Ecto neural progenitor cell (in vitro differentiated cells): ENCODE measurements at places on chromosomes 3 and 15.

DNA sequence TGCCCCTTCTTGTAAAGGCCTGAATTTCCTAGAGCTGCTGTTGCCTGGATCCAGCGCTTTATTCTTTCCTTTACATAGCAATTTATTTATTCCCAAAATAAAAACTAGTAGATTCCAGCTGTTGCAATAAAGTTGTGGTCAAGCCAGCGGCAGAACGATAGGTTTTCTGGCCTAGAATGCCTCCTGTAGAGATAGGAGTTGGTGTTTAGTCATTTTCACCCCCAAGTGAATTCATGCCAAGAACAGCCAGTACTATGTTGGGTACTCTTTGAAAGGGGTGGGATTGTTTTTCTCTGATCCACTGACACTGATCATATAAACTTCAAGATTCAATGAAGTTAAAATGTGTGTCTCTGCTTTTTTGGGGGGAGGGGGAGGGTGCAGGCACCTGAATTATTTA, 69.7 kb downstream of the KLHL25 start:
- no peak for DNase-seq

GRCh38 chr15:64975390-64975789, 14.3 kb downstream of the SPG21 start:
- DNase-seq = no peak

DNA sequence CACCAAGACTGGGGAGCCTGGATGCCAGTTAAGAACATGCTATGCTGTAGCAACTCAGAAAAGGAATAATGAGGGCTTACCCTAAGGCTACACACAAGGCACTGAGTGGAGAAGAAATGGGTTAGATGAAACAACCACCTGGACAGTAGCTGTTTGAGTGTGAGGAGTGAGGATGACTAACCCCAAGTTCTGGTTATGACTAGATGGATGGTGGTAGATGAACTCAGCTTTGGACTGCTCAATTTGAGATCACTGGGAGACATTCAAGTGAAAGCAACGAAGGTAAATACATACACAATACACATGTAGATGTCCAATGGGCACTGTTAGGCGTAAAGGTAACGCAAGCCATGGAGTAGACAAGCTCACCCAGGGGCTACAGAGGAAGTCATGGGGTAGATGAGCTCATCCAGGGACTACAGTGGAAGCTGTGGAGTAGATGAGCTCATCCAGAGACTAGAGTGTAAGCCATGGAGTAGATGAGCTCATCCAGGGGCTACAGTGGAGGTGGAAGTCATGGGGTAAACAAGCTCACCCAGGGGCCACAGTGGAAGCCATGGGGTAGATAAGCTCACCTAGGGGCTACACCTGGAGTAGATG, 98.3 kb downstream of the ANO10 start:
- DNase-seq = no peak

- peak; percentile 89 for DNase-seq
These were observed at the start of gene ZNF35 for GRCh38 chr3:44648564-44649229. ZNF35 (plus strand) TSS chr3:44648732; CDS start chr3:44651068, 2,336 bp downstream.

GRCh38 chr3:102248981-102249705, 185.7 kb upstream of the ZPLD1 start:
- DNase-seq = no peak

- DNase-seq = no peak
These were observed 935.0 kb downstream of the SQOR start for GRCh38 chr15:46569781-46570180.

DNA sequence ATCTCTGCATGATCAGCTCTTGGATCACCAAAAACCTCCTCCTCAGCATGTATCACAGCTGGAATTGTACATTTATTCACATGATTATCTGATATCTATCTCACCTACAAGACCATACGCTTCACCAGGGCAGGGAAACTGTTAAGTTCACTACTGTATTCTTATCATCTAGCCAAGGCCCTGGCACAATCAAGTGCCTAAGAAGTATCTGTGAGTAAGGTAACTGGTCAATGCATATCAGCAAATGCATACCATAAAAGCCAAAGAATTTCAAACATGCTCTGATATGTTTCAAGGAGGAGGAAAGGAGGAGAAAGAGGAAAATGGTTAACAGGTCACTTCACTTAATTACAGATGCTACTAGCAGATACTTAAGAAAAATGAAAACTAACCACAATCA, 158.4 kb downstream of the LIPC start:
- DNase-seq = no peak

- peak; percentile 73 for DNase-seq
These were observed 293.0 kb upstream of the ATP11B start for GRCh38 chr3:182500289-182500688.

DNA sequence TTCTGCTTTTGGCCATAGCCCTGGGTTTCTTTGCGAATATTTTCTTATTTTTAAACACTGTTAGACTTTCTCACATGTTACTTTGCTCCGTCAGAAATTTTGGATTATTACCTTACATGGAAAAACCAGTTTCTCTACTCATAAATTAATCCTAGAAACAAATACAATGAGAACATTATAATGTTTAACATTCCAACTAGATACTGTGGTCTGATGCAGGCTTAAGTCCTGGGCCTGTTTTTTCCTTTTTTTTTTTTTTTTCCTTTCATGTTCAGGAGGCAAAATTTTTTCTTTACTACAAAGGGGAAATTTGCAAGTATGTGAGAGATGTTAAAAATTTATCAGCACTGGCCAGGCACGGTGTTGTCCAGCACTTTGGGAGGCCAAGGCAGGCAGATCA, 28.9 kb downstream of the POPDC2 start:
- no peak for DNase-seq

DNA sequence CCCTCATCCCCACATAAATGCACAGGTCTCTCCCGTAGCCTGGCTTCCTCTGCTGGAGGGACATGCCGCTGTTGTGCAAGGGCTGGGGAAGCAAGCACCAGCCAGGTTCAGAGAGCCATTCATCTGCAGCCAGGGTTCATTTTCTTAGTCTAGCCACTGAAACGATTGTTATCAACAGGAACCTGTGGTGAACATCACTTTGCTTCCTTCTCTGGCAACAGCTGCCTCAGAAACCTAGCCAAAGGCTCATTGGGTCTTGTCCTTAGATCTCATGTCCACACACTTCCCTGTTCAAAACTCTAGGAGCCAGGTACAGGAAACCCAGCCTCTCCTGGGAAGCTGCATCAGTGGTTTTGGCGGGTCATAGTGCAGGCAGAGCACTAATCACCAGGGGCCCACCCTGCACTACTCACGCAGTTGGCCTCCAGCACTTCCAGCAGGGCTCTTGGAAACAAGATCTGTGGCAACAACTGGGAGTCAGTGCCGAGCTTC, 47.0 kb downstream of the OXNAD1 start:
- DNase-seq = no peak

DNA sequence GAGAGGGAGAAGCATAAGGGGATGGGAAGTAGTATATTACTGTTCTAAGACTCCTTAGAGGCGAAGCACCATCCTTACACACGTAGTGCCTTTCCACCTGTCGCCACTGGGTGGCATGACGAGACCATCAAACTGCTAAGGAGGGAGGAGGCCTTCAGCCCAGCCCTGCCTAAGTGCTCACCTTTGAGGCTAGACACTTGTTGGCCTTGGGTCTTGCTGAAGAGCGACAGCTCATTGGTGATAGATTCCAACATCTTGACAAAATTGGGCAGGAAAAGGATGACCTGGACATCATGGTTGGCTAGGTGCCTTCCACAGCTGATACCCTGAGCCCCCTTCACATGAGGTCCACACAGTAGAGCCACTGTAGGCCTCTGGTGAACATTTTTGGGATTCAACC, 19.6 kb downstream of the CLK3 start:
- peak; percentile 70 for DNase-seq

DNA sequence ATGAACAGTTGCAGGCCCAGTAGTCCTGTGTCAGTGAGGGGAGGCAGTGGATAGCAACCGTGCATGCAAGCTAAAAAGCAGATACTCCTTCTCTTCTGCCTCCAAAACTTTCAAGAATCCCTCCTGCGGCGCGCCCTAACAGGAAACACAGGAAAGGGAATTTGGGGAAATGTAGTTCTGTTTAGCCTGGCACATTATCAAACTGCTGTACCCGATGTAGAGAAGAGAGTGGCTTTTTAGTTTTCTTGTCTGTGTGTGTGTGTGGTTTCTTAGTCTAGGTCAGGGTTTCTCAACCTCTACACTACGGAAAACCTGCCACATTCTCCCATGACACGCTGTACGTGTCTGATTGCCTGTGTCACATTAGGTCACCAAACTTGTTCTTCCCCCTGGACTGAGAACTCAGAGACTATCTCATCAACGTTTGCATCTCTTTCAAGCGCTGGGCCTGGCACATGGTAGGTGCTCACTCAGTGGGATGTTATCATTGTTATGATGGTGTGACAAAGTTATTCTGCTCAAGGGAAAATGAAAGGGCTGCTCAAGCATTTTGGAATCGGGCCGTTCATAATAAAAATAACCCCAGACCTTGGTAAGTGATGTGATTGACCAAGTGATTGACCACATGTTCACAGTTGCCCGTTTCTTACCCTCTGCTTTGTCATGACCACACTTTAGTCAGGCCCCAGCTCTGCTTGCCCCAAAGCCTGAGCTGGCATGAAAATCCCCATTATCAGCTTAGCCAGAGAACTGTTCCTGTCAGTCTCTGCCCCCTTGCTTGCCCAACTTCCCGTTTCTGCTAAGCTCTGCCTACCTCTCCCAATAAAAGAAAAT, 33.2 kb downstream of the TM4SF4 start:
- no peak for DNase-seq

GRCh38 chr3:197468167-197468566, 87.6 kb downstream of the BDH1 start:
- DNase-seq = no peak

GRCh38 chr15:40633178-40633577, 39.1 kb downstream of the KNL1 start:
- no peak for DNase-seq

GRCh38 chr3:89851974-89852621, 744.7 kb downstream of the EPHA3 start:
- peak; percentile 83 for DNase-seq

GRCh38 chr15:42160136-42160535, 3.7 kb upstream of the PLA2G4F start:
- DNase-seq = no peak

GRCh38 chr3:187011915-187012314, 81.6 kb downstream of the ST6GAL1 start:
- no peak for DNase-seq

DNA sequence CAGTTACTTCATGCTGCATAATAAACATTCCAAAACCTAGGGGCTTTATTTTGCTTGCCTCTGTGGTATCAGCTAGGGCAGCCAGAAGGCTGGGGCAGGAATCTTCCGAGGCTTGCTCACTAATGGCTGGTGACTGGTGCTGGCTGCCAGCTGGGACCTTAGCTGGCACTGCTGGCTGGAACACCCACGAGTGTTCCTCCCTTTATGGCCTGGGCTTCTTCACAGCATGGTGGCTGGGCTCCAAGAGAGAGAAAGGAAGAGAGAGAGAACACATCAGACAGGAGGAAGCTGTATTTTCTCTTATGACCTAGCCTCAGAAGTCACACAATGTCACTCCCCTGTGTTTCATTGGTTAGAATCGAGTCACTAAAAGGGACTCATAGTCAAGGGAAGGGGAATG, 23.9 kb upstream of the CDCP1 start:
- no peak for DNase-seq

DNA sequence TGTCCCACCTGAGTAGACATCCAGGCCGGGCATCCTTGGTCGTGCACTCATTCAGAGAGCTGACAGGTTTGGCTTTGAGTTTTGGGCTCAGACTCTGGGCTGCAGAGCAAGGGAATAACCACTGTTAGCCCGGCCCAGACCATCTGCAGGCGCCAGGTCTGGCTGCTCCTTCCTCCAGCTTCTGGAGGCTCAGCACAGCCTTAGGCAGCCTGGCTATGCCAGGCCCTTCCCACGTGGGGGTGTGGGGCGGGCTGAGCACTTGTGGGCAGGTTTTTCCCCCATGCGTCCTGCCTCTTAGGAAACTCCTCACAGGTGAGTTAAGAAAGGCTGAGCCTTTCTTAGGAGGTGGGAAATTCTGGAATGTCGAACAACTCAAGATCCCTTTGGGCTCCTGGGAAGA, 11.2 kb downstream of the PLA2G4B start:
- DNase-seq = no peak

DNA sequence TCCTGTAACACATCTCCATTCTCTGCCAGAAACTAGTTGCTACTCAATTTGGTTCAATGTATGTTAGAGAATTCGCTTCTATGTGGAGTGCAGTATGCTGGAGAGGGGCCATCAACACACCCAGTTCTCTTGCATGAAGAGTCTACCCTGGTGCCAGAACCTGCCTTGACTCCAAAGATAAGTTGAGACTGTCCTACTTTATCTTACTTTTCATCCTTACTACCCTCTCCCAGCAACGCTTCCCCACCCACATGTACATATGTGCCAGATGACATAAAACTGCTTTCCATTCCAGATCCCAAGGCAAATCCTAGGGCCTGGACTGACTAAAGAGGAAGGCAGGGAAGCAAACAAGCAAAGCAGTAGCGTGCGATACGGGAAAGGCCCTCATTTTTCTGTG, 442.6 kb upstream of the THRB start:
- no peak for DNase-seq

GRCh38 chr3:17213102-17213501, 328.3 kb downstream of the PLCL2 start:
- no peak for DNase-seq

DNA sequence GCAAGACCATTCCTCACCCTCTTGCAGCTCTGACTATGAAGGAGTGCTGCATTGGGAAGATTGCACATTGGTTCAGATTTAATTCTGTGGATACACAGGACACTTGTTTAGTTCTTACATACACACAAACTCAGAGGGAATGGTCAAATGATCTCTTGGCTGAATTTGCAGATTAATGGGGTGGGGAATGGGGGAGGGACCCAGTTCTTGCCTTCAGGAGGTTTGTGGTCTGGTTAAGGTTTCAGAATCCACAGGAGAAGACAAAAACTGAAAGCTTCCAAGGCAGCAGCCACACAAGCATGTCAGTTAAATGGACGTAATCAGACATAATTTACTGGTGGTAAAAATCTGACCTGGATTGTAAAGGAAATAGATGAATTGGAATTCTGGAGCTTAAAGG, 257.1 kb upstream of the ROPN1 start:
- DNase-seq = no peak

GRCh38 chr3:61853912-61854311, 292.5 kb downstream of the PTPRG start:
- DNase-seq = no peak

- DNase-seq = no peak
These were observed 26.3 kb downstream of the DZIP1L start for GRCh38 chr3:138089091-138089490.

- no peak for DNase-seq
These were observed 11.9 kb upstream of the PKM start for GRCh38 chr15:72242775-72243370.

- no peak for DNase-seq
These were observed 1204.2 kb downstream of the ROBO2 start for GRCh38 chr3:78244136-78244535.

GRCh38 chr15:94576889-94577533, 345.6 kb downstream of the MCTP2 start:
- DNase-seq = no peak

DNA sequence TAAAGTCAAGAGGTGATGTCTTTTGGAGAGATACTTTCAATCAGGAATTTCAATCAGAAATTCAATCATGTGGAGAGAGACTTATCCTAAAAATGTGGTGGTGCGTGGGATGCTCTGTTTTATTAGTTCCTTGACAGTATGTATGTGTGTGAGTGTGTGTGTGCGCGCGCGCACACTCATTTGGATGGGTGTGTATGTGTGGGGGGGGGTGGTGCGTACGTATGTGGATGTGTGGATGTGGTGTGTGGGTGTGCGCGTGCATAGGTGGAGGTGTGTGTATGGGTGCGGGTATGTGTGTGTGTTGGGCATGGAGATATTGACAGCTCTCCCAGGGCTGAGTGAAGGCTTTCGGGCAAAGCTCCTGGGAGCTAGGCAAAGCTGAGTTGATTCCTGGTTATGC, 2.4 kb downstream of the ADIPOQ start:
- DNase-seq = no peak

GRCh38 chr3:71039332-71039731, 544.2 kb downstream of the FOXP1 start:
- no peak for DNase-seq
